ENCODE measurements at places on chromosomes 12 and 14.

DNA sequence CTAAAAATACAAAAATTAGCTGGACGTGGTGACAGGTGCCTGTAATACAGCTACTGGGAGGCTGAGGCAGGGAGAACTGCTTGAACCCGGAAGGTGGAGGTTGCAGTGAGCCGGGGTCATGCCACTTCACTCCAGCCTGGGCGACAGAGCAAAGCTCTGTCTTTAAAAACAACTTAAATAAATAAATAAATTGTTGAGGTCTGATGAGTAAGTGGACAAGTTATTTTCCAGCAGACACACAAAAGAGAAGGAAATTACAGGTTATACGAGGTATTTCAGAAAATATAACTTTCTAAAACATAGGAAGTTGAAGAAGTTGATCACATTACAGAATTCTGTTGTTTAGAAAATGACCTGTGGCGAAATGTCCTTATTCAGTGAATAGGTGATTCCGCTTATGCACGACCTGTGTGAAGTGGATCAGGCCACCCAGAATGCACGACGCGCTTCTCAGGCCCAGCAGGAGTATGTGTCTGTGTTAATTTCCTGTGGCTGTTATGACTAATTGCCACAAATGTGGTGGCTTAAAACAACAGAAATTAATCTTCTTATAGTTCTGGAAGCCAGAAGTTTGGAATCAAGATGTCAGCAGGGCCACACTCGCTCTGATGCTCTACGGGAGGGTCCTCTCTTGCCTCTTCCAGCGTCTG is 38.1 kb downstream of the P2RX7 start:
- DNase-seq = no peak

DNA sequence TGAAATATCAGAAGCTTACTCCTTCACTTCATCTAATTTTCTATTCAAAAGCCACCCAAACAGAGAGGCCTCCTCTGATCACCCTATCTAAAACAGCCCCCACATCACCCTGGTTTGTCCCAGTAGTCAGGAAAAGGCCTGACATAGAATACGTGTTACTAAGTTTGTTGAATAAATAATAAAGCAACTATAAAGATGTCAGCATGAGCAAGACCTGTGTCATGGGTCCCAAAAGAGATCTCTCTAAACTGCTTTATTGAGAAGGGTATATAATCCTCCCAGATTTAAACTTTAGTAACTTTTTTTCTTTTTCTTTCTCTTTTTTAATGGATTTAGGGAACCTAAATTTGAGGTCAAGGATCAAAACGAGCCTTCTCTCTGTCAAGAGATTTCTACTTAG is 27.4 kb upstream of the C12orf50 start:
- DNase-seq = no peak

GRCh38 chr12:12331896-12332295 is 18.1 kb downstream of the MANSC1 start:
- no peak for DNase-seq

DNA sequence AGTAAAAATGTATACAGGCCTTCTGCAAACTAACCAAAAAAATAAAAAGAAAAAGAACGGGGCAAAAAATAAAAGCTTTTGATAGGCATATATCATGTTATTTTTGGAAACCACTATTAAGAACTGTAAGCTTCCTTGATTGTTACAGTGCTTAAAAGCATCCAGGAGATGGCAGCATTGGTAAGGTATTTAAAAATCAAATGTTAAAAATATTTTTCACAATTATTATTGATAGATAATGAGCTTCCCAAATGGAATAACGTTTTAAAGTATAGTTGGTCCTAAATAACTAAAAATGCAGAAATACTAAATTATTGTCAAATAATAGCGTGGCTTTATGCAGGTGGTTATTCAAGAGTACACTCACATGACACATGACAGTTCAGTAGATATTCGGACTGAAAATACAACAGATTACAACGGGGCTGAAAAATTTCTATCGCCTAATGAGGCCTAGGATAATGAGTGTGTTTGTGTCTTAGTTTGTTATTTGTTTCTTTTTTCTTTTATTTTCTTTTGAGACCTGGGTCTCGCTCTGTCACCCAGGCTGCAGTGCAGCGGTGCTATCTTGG is 127.2 kb upstream of the ATF7IP start:
- DNase-seq = no peak

DNA sequence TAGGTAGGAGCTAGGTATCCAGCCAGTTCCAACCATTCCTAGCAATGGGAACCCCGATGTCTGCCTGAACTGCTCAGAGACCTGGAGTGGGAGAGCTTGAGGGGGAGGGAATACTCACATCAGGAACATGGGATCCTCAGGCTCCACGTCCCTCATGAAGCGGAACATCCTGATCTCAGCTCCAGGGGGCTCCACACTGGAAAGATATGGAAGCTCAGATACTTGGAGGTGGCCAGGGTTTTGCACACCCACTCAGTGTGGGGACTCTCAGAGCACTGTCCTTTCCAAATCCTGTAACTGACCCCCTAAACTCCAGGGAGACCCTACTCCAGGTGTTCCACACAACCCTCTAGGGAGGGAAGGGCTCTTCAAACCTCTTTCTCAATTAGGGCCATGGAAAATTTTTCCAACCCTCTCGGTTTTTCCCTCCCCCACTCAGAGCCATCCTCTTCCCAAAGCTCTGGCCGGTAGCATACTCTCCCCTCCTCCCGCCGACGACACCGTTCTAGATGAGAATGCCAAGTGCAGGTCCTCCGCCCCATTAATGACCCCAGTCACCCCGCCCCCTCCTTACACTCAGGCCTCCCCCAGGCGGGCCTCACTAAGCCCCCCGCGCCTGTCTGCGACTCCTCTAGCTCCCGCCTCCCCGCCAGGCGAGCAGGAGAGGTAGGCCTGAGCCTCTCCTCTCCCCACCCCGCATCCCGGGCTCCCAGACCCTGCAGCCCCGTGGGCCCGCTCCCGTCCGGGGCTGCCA is 597 bp downstream of the MLF2 start:
- DNase-seq = no peak

- DNase-seq = no peak
These were observed 12.1 kb downstream of the BHLHE41 start for GRCh38 chr12:26112703-26113147.

DNA sequence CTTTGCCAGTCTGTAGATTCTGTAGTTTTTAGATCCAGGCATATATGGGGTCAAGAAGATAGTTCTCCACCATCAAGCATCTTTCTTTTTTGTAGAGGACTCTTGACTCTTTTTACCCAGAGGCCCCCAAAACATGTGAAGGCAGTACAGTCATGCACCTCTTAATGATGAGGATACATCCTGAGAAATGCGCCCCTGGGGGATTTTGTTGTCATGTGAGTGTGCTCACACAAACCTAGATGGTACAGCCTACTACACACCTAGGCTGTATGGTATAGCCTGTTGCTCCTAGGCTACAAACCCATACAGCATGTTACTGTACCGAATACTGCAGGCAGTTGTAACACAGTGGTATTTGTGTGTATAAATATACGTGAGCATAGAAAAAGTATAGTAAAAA is 23.0 kb downstream of the EVL start:
- no peak for DNase-seq

DNA sequence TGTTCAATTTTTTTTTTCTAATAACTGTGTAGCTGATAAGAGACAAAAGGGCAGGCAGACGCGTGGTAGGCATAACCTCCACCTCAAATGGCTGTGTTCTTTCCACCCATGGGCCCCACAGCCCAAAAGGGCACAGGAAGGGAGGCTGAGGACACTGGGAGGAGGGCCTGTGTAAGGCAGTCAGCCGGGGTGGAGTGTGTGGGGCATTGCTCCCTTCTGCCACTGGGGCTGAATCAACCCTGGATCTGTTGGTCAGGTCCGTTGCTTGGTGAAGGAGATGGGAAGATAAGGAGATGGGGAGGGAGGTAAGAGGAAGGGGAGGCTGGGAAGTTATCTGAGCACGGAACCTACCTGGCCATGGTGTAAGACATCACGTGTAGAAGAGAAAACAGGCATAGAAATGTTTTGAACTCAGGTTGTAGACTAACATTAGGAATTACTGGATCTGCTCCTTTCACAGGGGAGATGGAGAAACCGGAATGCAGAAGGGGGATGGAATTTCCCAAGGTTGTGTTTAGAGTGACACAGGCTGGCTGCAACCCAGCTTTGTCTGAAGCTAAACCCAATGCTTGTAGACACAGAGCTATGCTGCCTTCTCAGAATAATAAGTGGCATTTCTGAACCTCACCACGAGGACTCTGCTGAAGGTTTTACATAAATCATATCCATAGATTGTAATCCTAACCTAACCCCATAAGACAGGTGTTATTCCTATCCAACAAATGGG is 138.5 kb upstream of the NOS1 start:
- no peak for DNase-seq

GRCh38 chr12:29563636-29564035 is 66.2 kb upstream of the OVCH1 start:
- no peak for DNase-seq

DNA sequence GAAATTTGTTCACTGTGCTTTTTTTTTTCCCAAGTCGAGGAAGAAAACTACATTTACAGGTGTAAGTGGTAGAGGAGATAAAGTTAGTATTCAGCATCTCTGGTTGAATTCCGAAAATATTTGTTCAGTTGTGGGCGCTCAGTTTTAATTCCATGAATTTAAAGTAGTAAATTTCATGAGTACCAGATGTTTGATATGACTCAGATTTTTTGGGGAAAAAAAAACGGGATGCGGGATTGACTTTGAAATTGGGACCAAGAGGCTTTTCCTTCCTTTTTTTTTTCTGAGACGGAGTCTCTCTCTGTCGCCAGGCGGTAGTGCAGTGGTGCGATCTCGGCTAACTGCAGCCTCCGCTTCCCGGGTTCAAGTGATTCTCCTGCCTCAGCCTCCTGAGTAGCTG is 1.6 kb downstream of the TULP3 start:
- DNase-seq = no peak
